HS-5 (cell line): ENCODE measurements at places on chromosomes 1 and 21.

GRCh38 chr21:17979763-17980162 is 160.6 kb upstream of the C21orf91 start:
- no peak for DNase-seq

DNA sequence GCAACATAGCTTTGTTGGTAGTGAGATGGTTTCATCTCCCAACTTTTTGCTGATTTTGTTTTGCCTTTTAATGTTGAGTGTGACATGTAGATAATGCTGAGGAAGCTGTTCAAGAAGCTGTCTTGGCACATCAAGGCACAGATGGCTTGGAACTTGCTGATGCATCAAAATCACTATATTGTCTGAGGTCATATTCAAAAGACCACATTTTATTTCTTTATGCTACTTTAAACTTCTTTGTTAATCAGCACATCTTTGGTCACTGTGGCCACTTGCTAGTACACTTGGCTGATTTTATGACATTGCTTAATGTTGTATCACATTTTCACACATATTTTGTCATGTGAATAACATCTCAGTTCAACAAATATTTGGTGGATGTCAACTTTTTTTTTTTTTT is 87.1 kb upstream of the BCL10 start:
- DNase-seq, result no peak

GRCh38 chr1:160567858-160568682 is 11.2 kb downstream of the CD84 start:
- no peak for DNase-seq

- DNase-seq, result no peak
Measured at GRCh38 chr1:205410581-205411298, 11.1 kb downstream of the LEMD1 start.

DNA sequence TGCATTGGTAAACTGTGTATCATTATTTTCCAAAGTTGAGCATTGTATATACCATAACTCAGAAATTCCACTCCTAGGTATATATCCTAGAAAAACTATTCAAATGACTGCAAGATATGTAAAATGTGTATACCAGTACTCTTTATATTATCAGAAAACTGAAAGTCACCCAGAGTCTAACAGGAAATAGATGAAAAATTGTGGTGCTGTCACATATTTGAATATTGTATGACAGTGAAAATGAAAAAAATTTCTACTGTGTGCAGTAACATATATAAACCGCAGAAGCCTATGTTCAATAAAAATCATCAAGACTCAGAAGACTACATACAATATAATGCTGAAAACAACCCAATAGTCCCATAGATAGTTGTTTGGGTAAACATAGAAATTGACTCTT is 74.4 kb upstream of the LYPLAL1 start:
- DNase-seq, result no peak

GRCh38 chr21:37984416-37984815 is 68.2 kb upstream of the KCNJ6 start:
- no peak for DNase-seq

DNA sequence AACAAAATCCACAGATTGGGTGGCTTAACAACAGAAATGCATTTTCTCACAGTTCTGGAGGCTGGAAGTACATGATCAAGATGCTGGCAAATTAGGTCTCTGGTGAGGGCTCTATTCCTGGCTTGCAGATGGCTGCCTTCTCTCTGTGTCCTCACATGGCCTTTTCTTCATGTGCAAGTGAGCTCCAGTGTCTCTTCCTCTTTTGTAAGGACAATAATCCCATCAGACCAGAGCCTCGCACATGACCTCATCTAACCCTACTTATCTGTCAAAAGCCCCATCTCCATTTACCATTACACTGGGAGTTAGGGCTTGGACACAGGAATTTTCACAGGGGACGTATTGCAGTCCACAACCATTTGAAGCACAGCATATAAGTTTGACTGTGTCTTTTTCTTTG is 181.6 kb downstream of the NEGR1 start:
- DNase-seq, result no peak

DNA sequence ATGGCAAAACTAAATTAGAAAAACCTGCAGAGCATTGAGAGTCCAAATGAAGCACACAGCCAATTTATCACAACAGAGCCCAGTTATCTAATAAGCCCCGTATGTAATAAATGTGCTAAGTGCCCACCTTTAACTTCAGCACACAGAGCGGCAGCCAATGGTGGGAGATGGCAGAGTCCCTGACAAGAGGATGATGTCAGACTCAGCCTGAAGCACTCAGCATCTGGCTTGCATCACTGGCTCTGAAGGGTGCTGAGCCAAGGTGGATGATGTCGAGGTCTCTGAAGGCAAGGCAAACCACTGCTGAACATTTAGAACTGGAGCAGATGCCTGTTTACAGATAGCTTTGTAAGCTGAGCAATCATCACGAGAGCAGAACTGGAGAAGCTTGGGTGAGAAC is 118.3 kb downstream of the NUF2 start:
- DNase-seq, result no peak

DNA sequence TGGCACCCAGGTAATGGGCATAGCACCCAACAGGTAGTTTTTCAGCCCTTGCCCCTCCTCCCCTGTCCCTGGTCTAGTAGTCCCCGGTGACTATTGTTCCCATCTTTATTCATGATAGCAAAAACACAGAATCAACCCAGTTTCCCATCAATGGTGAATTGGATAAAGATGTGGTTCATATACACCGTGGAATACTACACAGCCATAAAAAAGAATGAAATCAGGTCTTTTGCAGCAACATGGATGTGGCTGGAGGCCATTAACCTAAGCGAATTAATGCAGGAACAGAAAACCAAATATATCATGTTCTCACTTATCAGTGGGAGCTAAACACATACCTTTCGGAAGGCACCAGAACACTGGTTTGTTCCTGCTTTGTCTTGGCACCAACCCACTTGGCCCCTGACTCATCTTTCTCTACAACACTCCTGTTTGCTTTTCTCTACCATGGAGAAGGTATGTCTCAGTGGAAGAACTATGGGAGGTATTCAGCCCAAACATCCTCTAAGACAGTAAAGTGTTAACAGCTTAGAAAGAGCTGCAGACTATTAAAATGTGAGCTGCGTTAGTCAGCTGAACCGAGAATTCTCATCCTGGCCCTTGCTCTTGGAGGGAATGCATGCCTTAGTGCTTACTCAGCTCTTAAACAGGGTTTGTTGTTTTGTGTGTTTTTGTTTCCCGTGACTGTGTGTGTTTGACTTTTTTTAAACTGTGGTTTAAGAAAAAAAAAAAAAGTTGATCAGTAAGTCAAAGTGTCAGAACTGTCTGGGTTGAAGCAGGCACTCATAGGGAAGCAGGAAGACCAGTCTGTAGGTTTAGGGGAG is 203.0 kb downstream of the TOMM20 start:
- peak; percentile 97 for DNase-seq

- no peak for DNase-seq
Measured at GRCh38 chr1:234541286-234541975, 62.5 kb upstream of the TARBP1 start.

DNA sequence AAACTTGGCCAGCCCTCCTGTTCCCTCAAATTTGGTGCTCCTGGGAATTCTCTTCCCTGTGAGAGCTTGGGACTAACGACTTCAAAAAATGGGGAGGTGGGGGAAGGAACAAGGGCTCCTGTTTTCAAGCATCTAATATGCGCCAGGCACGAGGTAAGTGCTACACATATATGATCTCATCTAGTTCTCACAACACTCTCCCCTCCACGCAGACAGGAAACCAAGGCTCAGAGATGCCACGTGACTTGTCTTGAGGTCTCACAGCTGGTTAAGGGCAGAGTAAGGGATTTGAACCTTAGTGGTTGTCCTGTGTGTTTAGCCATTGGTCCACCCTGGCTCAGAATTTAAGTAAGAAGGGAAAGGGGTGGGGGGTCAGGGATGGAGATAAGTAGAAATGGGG is 125.9 kb downstream of the DMRTB1 start:
- no peak for DNase-seq

DNA sequence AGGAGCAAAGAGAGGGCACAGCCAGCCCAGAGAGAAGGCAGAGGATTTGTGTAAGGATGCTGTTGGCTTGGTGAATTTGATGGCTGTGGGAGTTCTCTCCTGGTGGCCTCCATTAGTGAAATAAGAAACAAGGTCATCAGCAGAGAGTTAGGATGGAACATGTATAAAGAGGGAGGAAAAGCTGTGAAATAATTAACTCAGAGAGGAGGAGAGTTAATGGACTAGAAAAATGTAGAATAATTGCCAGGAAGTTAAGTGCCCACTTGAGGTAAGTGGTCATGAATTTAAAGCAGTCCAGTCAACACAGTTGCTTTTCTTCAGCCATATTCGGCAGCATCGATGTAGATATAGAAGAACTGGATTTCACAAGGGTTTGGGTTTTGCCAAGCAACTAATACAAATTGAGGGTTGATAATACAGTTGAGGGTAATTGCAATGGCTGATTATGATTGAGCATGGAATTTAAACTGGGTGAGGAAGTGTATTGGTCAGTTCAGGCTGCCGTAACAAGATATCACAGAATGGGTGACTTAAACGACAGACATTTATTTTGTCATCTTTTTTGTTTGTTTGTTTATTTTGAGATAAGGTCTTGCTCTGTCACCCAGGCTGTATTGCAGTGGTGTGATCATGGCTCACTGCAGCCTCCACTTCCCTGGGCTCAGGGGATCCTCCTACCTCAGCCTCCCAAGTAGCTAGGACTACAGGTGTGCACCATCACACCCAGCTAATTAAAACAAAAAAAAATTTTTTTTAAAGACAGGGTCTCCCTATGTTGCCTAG is 31.7 kb upstream of the KLF17 start:
- DNase-seq, result no peak

GRCh38 chr1:37723072-37723389 is 30.7 kb downstream of the CDCA8 start:
- DNase-seq, result no peak

DNA sequence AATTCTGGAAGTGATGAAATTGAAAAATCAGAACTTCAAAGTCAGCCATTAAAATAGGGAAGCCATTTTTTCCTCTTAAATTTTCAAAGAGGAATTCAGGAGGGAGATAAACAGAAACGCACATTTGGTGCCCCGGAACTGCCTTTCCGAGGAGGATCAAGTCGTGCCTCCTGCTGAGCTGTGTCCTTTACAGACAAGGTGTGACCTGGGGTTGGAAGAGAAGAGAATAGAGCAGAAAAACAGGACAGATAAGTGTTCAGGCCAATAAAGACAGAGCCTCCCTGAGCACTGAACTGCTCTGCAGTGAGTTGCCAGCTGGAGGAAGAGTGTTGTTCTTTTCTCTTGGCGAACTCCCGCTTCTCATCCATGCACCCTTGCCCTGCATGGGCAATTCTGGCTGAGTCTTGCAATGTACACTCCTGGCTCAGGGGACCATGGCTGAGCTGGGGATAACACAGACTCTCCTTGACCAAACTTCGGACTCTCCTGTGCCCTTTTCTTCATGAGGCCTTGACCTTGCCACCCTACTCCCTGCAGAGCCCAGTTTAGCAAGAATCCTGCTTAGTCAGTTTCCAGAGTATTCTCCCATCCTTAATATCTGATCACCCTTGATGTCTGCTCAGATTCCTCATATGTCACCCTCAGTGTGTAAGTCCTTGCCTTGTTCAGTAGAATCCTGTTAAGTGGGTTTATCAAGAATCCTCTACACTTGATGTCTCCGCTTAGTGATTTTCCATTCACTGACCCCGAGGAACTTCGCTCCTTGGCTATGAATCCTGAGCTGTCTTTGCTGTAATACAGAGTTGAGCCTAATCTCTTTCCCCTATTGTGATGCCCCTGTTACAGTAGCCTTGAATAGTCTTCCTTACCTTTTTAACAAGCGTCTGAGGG is 1.3 kb upstream of the MTARC1 start:
- no peak for DNase-seq

DNA sequence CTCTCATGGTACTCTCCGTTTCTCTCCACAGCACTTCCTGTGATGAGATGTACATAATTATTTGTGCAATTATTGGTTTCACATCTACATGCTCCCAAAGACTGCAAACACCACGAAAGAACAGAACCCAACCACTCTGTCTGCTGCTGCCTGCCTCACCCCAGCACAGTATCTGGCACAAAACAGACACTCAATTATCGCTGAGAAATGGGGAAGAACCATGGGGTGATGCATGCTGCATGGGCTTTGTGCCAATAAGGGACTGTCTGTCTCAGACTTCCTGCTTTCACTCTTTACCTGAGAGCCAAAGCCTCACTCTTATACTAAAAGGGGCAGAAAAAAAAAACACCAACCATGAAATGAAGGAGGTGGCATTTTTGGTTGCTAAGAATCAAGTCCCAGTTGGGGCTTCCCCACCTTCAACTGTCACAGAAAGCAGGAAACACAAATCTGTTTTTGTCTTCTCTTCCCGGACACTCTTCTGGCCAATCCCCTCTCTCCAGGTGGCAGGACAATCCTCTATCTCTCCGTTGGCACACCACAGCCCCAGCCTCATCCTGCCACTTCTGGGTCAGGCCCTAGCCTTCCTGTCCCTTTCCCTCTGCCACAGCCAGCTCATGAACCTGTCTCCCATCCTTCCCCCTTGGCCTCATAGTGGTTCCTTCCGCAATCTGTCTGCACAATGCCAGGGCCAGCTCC is 82.0 kb downstream of the TGFBR3 start:
- DNase-seq, result no peak

DNA sequence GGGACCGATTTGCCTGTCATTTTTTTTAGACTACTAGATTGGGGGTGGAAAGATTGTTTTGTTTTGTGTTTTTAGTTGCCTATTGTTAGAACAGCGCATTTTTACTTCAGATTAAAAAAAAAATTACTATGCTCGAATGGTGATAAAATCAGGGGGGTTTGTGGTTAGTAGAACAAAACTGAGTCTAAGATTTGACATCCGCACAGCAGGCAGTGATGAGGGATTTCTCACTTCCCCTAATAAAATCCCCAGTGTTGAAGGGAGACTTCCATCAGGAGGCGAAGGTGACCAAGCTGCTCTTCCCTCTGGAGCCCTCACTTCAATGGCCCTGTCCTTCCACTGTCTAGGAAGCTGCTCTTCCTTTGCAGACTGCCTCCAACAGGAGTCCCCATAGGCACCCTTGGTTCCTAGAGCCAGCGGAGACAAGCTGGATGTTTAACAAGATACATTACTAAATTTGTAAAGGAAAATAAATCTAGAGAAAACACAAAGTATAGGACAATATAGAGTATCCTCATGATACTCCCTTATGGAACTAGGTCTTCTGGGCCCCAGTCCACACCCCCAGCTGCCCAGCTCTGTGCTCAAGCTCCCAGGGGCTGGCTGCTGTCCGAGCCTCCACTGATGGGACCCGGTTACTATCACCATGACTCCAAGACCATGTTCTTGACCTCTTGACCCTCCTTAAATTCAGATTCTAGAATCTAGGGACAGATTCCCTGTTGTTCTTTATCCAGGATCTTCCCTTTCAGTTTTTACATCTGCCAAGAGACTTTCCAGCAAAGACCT is 31.0 kb downstream of the TENT5C start:
- no peak for DNase-seq

- peak; percentile 48 for DNase-seq
Measured at GRCh38 chr1:10459184-10459583, 9.4 kb downstream of the CORT start.

DNA sequence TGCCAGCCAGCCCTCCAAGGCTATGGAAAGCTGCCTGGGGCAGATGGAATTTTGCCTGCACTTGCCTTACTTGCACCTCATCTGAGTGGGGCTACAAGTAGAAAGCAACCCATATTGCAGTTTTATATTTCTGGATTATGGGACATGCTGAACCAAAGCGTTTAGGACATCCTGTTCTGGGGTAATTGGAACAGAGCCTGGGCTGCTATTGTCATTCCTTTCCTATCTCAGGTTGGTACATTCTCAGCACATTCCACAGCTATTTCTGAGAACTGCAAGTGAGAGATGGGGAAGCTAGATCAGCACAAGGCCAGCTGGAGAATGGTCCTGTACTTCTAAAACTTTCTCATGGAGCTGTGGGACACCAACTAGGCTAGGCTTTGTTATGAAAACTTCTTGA is 713.8 kb downstream of the KCNT2 start:
- DNase-seq, result no peak
